GM23248 (cell line): ENCODE measurements at places on chromosomes 11 and 22.

- no peak for DNase-seq
Observed at GRCh38 chr11:30342736-30343166, 19.8 kb downstream of the ARL14EP start.

GRCh38 chr11:63592975-63593395, 21.2 kb downstream of the PLAAT3 start:
- peak; percentile 56 for DNase-seq

DNA sequence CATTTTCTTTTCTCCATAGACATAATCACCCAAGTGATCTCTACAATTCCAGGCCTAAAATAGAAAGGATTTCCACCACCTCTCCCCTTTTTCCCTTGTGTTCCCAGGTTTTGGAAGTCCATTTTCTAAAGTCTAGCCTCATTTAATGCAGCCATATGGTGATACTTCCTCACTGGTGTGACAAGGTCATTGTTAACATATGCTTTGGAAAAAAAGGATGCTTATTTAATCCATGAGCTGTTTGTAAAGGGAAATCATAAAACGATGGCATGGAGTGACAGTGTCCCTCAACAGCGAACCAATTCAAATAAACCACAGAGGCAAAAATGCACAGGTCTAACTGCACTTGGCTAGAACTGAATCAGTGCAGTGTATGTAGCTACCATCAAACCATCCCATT, 26.6 kb downstream of the GRIA4 start:
- DNase-seq: no peak

- no peak for DNase-seq
Observed at GRCh38 chr22:48974443-48975315, 853.0 kb downstream of the BRD1 start.

- peak; percentile 64 for DNase-seq
Observed at GRCh38 chr11:3341298-3341697, 37.6 kb downstream of the ZNF195 start.

DNA sequence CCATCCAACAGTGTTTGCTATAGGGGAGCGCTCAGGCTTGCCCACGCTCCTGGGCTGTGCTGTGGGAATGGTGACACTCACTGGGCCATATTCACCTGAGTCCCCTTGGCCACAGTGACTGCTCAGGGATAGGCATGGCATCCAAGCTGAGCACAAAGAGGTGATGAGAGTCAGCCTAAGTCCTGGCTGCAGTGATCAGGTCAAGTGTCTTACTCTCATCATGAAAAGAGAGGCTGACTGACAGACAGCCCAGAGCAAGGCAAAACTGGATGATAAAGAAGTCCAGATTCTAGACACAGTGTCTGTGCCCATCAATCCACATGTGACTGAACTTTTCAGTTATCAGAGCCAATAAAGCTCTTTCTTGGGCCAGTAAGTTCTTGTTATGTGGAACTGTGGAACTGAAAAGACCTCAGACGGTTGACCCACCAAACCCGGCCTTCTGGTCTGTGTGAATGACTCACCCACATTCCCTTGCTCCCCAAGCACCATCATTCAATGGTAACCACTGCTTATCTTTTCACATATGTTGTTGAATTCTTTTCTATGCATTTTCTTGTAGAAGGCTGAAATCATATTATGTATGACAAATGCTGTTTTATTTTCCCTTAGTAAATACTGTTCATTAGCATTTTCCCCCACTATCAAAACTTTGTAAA, 43.2 kb upstream of the YPEL1 start:
- peak; percentile 76 for DNase-seq
